ENCODE measurements at places on chromosomes 4 and X.

DNA sequence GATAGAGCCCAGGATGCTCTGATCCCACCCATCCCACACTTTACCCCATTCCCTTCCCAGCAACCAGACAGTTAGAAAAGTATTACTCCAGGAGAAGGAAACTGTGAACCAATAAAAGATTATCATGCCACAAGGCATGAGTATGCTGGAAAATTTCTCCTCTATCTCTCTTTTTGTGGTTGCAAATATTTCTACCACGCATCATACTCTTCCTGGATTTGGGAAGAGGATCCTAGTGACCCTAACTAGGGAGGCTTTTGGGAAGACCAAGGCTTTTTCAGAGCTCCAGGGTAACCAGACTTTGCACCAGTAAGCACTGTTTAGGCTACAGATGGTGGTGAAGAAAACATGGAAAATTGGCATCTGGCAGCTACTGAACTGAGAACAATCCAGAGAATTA, 257.6 kb upstream of the CLNK start:
- no peak for DNase-seq

DNA sequence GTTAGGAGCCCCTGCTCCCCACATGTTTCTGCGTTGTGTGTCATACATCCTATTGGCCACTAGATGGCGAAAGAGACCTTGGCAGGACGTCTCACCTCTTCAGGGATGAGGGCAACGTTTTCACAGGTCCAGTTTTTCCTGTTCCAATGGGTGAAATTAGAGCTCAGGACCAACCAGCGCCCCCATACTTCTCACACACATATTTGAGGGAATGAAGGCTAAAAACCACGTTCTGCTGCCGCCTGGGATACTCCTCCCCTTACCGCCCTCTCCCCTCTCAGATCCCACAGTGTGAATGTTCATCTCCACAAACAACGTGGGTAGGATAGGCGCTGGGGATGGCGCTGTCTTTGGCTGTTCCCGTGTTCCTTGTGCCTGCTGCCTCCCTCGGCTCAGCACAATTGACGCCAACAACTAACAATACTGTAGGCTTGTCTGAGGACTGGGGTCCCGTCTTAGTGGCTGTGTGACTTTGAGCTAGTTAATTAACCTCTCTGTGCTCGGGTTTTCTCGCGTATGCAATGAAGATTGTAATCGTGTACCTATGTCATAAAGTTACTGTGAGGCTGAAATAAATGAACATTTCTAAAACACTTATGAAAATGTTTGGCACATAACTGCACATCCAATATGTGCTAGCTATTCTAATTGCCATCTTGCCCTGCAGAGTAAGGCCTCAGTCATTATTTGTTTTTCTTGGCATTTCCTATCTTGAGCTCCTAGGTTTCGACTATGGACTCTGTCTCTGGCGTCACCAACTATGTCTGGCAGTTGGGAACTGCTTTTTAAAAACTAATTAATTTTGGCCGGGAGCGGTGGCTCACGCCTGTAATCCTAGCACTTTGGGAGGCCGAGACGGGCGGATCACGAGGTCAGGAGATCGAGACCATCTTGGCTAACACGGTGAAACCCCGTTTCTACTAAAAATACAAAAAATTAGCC, 181.3 kb upstream of the STK26 start:
- no peak for DNase-seq

DNA sequence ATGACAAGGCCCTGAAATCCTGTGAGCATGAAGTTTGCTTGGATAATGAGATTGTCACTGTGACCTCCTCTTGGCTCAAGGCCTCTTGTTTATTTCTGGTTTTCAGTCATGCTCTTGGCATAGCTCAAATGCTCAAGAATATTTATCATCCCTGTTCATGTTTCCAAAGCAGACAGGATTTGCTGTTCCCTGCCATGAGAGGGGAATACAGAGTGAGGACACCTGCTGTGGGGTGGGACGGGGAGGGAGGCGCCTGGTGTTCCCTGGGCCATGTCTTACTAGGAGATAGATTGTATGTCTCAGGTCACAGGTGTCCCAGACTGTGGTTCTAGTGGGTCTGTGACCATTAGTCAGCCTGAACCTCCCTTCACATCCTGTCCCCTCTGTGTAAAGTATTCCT, 34.9 kb upstream of the SH3RF1 start:
- peak; percentile 85 for DNase-seq

- DNase-seq: no peak
These were observed 135.9 kb upstream of the SPANXB1 start for GRCh38 chrX:140866446-140866845.

GRCh38 chrX:77731821-77732419, 54.1 kb downstream of the ATRX start:
- no peak for DNase-seq

DNA sequence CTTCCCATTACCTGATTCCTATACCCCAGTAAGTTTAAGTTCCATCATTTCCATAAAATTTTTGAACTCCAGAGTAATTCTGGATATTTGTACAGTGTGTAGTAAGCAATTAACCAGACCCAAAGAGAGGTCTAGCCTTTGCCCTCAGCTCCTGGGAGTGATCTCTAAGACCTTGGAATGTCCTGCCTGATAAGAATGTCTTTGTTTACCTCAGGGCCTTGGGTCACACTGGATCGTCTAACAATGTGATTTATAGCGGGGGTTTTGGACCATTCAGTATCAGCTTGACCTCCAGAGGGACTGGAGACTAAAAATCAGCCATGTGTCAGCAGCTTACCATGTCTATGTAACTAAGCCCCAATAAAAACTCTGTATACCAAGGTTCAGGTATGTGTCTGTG, 330.9 kb upstream of the PPP1R2C start:
- DNase-seq: no peak

- no peak for DNase-seq
These were observed at the start of gene EPGN for GRCh38 chr4:74308215-74308614. Gene EPGN, plus strand, starts transcription at chr4:74308470. Its CDS starts 64 bp downstream, at chr4:74308534.

DNA sequence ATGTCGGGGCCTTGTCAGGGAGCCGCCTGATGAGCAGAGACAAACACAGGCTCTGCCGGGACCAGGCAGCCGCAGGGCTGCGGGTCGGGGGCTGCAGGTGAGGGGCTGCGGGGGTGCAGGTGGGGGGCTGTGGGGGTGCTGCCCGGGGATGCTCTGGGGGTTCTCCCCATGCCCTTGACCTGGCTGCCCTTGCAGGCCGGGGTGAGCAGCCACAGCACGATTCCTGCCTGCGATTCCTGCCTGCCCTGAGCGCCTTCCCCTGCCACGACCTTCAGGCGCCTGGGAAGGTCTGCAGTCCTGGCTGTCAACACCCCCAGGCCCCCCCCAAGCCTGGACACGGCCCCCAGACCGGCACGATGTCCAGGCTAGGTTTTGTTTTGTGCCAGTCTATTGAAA, 106.3 kb downstream of the FAM53A start:
- no peak for DNase-seq

GRCh38 chr4:107710493-107711459, 9.3 kb downstream of the PAPSS1 start:
- no peak for DNase-seq

DNA sequence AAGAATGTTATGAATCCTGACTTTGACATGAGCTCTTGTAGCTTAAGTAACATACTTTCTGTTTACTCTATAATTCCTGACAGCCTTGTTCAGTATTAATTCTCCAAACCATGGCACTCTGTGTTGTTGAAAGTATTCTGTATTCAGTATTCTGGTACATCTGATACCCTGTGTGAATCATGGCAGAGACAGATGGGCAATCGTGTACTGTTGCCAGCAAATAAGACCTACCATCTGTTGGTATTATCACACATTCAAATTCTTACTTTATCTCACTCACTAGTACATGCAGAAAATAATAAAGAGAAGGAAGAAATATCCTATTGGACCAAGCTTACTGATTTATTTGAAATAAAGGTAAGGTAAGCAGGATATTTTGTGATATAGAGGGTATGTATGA, 7.9 kb downstream of the MBTPS2 start:
- no peak for DNase-seq

DNA sequence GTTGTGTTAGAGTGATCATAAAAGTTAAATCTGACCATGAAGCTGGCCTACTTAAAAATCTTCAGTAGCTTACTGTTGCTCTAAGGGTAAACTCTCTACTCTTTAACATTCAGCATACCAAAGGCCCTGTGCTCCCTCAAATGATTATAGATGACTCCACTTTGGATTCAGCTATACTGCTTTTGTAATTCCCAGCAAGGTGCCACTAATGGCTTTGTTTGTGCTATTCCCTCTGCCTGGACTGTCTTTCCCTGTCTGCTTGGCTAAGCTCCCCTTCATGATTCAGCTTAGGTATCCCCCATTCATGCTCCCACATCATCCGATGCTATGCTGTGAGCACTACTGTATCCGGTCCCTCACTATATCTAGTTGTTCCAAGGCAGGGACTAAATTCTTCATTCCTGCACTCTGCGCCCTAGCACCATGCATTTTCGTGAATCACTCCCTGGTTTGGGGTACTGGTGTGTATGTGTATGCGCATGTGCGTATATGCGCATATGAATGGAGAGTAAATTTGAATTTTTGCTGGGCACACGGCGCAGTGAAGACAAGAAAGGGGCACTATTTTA, 453 bp upstream of the PBDC1 start:
- no peak for DNase-seq

DNA sequence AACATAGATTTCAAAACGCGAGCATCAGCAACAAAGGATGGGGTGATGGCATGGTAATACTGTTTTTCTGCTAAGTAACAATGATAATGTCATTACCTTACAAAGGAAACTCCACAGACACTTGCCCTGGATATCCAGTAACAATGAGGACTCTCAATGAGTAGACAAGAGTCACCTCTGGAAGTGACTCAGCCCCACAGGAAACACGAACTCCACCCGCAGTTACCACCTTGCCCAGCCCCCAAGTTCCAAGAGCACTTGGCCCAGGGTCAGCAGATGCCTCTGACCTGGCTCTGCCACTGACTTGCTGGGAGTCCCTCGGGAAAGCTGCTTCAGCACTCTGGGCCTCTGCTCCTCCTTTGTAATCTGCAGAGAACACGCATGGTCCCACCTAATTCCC, 110.3 kb upstream of the MAP3K15 start:
- no peak for DNase-seq

GRCh38 chr4:106080376-106080775, 185.1 kb downstream of the NPNT start:
- DNase-seq: no peak

DNA sequence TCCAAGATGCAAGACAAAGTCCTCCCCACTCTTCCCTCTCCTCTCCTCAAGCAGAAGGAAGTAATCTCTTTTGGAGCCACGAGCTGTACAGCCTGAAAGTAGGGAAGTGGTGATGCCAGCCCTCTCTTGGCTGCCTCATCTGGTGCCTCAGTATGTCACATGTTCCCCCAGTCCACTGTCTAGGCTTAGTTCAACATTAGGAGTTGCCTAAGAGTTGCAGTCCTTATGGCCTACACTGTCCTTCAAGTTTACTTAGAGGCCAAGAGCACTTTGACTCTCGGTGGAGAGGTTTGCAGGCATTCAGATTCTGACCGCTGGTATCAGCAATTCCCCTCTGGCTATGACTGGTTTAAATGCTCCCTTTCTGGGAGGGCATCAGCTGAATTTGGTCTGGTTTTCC, 735.6 kb downstream of the GLUD2 start:
- no peak for DNase-seq

DNA sequence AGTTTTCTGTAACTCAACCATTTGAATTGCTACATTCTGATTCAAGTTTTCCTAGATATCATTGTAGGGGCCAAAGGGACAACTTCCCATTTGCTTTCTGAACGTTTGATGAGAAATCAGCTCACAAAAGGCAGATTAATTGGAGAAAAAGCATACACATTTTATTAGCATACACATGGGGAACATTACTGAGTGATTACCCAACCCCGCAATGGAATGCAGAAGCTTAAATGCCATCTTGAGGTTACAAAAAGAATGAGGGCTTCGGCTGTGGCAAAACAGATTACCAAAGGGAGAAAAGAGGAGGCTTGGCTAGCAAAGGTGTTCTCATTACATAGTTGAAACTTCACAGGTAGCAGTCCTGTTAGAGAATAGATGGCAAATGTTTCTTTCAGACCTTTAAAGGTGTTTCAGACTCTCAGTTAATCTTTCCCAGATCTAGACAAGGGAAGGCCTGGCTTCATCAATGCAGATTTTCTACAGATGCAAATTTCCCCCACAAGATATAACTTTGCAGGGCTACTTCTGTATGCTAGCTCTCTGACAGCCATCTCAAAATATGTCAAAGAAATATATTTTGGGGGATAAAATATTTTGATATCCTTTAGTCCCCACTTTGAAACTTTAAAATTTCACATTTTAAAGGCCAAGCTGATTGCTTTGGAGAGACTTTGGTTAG, 26.5 kb upstream of the HERC6 start:
- no peak for DNase-seq

- no peak for DNase-seq
These were observed 1624.0 kb upstream of the IGFBP7 start for GRCh38 chr4:58734030-58734674.

DNA sequence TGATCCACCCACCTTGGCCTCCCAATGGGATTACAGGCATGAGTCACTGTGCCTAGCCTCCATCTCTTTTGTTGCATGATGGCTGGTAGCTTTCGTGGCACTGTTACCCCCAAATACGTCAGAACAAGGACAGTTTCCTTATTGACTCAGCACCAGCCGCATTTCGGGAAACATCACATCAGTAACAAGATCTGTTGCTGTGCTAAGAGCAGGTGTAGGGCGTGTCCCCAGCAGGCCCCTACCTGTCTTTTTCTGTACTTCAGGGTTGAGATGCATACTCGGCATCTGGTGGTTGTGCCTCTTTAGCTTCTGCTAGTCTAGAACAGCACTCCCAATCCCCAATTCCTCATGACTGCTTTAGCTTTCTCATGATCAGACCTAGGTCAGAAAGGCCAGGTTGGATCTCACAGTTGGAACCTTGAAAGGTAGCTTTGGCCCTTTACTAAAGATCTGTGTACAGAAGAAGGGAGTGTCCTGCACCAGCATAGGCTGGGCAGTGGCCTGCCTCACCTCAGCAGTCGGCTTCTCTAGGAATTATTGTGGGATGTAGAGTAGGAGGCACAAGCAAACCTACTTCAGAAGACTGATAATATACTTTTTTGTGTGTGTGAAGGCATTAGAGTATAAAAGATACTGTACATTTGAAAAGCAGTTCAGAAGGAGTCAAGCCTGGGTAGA, 36.8 kb downstream of the NSD2 start:
- DNase-seq: no peak

DNA sequence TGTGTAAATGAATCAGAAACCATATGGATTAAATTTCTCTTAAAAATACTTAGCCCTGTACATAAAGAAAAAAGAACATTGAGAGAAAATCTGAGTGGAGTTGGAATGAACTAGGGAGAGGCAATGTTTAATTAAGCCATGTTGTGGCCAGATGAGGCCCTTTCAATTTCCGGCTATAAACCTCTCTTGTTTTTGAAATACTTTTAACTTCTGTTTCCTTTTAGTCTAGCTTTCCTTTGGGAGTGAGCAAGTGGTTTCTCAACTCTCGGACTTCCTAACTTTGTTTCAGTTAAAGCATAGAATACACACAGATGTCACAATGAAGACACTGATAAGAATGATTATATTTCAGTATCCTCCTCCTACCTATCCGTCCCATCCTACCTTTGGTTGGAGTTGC, 197.2 kb downstream of the ARHGAP24 start:
- DNase-seq: no peak

GRCh38 chr4:173498023-173498422, 32.0 kb downstream of the HAND2 start:
- DNase-seq: no peak

- no peak for DNase-seq
These were observed 590.0 kb downstream of the FSTL5 start for GRCh38 chr4:161573836-161574235.

GRCh38 chr4:150590631-150591030, 8.7 kb downstream of the MAB21L2 start:
- no peak for DNase-seq

Measured in gastrocnemius medialis (tissue), 4 donors.